ENCODE measurements at places on chromosomes 7 and 10.

DNA sequence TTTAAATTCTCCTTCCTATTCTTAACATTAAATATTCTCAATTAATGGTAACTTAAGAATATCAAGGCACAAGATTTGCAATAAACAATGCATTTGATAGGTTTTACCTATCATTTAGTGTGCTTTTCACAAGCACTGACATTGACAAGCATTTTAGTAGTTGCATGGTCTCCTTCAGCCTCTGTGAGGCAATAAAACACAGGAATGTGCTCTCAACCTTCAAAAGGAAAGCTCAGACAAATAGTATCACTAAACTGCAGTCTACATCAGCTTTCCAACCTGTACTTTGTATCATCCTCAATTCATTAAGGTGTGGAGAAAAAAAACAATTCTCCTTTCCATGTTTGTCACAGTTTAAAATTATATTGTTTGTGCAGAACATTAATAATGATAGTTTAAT, 51.1 kb upstream of the TSPAN13 start:
- DNase-seq: no peak

DNA sequence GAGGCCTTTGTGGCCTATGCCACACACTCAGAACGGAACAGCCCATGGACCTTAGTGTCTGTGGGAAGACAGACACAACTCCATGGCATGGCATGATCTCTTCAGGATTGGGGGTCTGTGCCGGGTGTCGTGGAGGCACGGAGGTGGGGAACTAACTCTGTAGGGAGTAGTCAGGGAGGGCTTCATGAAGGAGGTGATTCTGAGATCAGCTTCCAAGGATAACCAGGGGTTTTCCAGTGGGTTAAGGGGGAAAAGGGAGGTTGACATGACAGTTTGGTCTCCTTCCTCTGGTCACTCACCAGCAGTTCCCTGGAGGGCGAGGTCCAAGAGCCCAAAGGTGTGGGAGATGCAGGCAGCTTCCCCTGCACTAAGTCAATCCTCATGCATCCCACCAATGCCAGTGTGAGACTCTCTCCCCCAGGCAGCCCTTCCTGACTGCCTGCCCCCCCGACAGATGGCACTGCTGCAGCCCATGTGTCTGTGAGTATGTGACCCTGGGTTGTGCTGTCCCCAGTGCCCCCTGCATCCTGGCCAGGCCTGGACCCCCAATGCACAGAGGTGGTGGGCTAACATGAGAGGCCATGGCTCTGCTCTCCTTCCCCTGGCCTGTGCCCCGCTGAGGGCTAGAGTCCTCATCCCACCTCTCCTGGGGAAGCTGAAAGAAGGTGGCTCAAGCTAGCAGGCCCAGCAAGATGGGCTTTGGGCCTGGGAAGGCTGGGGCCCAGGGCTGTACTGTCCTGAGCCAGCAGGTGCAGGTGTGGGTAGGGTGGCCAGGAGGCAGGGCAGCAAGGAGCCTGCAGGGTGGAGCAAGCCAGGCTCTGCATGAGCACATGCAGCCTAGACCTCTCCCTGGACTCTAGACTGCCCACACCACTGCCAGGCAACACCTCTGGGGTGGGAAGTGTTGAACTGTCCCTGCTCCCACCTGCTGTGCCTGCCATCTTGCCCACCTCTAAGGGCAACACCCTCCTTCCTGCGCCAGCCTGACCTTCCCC, 39.7 kb downstream of the RASGEF1A start:
- DNase-seq: no peak

GRCh38 chr10:82288461-82288881, 413.5 kb downstream of the NRG3 start:
- DNase-seq: no peak

- DNase-seq: no peak
Observed at GRCh38 chr7:45086331-45087065, 2.3 kb downstream of the NACAD start.

GRCh38 chr10:44991571-44991970, 9.2 kb upstream of the ZNF22 start:
- DNase-seq: no peak

DNA sequence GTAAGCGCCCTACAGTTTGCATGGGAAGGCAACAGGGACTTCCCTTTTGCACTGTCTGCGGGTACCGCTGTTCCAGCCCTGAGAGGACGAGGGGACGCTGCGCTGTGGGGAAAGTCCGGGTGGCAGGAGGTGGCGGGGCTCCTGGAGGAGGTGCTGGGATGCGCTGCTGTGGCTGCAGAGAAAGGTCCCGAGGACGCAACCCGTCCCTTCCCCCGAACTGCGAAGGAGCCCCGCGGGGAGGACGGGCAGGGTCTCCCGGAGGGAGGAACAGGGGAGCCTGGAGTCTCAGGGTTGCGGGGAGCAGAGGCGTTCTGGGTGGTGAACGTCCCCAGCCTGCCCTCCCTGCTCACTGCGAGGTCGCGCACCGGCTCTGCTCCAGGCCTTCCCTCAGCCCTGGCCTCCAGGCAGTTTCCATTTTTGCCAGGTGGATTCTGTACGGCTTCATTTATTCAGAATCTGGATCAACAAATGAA, 91.6 kb downstream of the CXCL12 start:
- DNase-seq: no peak

DNA sequence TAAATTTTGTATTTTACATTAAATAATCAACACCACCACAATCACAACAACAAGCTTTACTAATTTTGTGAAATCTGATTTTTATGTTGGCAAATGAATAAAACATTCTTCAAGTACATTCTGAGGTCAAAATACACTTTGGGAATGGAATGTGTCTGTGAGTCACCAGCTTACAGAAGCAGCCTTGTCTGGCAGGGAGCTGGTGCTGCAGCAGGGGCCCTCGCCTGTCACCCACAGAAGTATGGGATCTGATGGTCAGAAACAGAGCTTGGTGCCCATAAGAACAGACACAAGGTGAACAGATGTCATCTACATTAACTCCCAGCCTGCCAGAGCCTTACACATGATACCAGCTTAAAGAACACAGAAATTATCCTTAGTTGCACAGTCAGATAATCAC, 496.9 kb downstream of the CCSER2 start:
- no peak for DNase-seq

GRCh38 chr7:146138926-146139325, 22.3 kb downstream of the CNTNAP2 start:
- no peak for DNase-seq

DNA sequence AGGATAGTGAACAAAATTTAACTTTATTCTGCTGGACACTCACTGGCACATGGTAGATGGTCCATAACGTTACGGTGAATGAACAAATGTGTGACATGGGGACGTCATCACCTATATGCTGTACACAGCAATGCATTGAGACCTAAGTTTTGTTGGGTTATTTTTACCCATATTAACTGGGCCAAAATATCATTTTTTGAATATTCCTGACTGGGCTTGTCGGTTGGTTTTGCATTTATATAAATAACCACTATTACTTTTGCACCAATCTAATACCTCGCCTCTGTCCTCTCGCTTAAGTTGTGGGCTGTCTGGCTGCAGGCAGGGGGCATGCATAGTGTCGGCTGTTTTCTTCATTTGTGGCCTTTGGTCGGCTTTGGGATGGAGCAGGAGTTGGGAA, 161.7 kb downstream of the USP6NL start:
- DNase-seq: no peak

- DNase-seq: no peak
Observed at GRCh38 chr10:51743146-51743545, 43.8 kb upstream of the CSTF2T start.

DNA sequence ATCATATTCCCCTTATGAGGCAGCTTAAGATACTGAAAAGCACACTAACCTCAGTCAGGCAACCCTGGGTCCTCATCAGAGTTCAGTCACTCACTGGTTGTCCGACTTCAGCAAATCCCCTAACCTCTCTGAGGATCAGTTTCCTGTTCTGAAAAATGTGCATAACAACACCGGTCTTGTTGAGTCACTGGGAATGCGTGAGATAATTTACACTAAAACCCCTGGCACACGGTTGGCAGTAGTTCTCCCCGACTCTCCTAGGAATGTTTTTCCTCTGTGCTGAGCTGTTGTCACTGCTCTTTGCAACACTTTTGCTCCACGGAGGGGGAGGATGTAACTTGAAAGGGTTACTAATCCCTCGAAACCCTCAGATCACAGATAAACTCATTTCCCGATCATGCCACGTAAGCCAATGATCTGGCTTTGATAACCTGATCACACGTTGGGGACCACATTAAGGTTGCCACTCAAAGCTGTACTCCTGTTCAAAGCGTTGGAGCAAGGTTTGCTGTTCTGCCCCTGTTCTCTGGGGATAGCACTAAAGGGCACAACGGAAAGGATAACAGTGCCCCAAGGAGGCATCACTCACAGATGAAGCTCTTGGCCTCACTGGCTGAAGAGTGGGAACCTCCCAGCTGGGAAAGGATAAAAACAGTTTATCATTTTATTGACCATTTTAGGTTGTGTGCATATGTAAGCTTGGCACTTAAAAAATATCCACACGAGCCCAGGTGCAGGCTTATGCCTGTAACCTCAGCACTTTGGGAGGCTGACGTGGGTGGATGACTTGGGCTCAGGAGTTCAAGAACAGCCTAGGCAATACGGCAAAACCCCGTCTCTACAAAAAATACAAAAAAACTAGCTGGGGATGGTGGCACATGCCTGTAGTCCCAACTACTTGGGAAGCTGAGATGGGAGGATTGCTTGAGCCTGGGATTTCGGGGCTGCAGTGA, 5.0 kb upstream of the RBM17 start:
- DNase-seq: no peak

GRCh38 chr10:3236644-3237404, 64.2 kb upstream of the PITRM1 start:
- DNase-seq: no peak

- no peak for DNase-seq
Observed at GRCh38 chr10:78415111-78415510, 381.4 kb downstream of the RPS24 start.

- no peak for DNase-seq
Observed at GRCh38 chr7:108313086-108313485, 143.2 kb downstream of the NRCAM start.

DNA sequence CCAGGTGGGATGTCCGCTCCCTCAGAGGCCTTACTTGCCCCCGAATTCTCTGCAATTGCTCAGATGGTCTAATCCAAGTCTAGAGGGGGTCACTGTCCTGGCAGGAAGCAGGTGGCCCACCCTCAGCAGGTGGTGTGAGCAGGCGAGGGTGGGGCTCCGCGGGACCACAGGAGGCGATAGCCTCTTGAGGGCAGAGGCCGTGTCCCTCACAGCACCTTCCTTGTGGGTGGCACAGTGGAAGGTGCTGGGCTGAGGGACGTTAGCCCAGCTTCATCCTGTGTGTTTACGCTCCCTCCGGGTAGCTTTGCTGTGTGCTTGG, 38.3 kb upstream of the INPP5A start:
- no peak for DNase-seq

GRCh38 chr7:142790555-142790954, 19.8 kb downstream of the PRSS2 start:
- DNase-seq: no peak

DNA sequence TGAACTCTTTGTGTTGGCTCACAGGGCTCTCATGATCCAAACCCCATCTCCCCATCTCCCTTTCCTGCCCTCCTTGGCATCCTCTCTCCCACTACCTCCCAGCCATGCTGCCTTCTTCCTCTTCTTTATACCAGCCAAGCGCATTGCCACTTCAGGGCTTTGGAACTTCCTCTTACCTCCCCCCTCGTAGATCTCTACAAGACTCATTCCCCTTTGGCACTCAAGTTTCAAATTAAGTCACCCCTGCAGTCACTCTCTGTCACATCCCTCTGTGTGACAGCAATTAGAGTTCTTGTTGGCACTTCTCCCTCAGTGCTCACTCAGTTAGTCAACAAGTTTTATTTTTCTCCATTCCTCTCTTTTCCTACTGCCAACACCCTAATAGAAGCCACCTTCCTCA, 20.8 kb upstream of the NRP1 start:
- DNase-seq: no peak

- DNase-seq: no peak
Observed at GRCh38 chr10:129809841-129810240, 154.2 kb downstream of the EBF3 start.

DNA sequence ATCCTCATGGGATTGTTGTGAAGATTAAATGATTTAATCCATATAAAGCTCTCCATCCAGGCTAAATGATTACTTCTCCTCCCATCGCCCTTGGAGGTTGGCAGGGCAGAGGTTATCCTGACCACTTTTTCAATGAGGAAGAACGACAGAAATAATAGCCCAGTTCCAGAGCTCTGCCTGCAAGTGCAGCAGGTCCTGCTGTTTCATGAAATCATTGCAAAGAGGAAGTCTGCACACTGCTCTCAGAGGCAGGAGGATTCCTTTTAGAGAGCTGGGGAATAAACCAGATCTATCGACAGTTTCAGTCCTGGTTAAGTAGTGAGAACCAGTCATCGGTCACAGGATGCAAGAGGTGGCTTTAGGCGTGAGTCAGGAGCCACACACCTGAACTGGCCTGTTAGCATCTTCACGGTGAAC, 25.0 kb upstream of the CDH23 start:
- DNase-seq: no peak

DNA sequence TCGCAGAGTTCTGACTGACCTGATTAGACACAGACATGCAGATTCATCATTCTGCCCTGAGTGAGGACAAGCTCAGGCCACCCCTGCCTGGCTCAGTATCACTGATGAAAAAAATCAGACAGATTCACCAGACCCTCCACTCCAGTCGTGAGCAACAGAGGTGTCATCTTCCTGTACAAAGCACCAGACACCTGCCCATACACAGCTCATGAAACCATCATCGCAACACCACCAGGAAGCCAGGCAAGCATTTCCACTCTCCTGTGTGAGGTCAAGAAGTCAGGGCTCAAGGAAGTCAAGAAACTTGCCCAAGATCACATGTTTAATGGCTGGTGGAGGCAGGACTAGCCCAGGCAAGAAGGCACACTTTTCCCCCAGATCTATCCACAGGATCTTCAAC, 163.0 kb downstream of the CALN1 start:
- no peak for DNase-seq

DNA sequence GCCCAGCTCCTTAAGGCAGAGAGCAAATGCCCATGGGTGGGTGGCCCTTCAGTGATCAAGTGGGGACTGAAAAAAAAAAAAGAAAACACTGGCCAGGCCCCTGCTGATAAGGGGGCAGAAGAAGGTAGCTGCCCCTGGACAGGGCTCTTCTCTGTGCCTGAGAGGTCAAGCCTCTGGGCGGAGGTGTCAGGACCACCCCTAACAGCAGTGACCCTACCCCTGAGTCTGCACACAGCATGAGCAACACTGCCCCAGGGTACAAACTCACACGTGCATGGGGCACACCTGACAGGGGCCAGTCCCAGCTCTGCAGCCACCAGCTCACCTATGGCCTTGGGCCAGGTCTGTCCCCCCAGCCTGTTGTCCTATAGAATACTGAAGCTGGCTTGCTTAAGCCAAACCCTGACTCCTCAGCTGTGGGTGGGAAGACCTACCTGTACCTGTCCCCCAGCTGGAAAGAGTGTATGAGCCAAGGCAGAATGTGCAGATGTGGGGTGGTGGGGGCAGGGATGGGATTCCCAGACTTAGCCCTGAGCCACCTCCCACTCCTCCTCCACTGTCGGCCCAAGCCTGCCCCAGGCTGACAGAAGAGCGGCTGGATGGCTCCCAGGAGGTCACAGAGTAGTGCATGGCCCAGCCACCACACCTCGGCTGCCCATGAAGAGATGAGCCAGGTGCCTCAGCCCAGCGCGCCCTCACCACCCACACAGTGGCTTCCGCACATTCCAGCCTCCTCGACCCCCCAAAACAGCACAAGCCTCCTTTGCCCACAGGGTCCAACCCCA, 23.7 kb downstream of the KCNH2 start:
- no peak for DNase-seq

GRCh38 chr7:2403718-2404648, 572 bp downstream of the CHST12 start:
- DNase-seq: no peak
